Right ventricle myocardium superior (tissue), 1 donor: ENCODE measurements at places on chromosomes 4 and X. TPM values are rescaled to one million over a fixed set of nuclear protein-coding genes. Genes with fewer than 3 reads are reported as not detected.
A peak's percentile ranks its signal among the peaks of the same experiment; 100 is the strongest.

Gene EDNRA
- 3.7 TPM for total RNA-seq

Gene SPANXB1
- total RNA-seq, result not detected

DNA sequence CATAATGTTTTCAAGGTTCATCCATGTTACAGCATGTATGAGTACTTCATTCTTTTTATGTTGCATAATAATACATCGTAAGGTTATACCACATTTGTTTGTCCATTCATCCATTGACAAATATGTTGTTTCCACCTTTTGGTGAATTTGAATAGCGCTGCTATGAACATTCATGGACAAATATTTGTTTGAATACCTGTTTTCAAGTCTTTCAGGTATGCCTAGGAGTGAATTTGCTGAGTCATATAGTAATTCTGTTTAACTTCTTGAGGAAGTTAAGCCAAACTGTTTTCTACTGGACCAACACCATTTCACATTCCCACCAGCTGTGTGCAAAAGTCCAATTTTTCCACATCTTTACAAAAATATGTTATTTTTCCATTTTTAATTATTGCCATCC lies 31.5 kb downstream of the IRS4 start:
- no peak for DNase-seq

DNA sequence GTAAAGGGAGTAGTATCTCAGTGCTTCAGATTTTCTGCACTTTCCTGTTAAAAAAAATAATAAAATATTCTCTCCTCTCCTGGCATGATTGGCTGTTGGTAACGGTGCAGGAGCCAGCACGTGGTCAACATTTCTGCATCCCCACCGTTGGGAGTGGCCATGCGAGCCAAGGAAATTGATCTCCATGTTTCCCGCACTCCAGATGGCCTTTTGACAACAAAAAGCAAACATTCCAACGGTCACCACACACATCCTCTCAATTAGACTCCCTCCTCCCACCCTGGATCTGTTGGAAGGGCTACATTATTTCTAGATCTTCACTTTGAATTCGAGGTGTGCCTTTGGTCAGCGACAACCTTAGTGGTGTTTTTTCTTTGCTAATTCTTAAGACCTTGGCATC lies 45.0 kb downstream of the STK32B start:
- no peak for DNase-seq

DNA sequence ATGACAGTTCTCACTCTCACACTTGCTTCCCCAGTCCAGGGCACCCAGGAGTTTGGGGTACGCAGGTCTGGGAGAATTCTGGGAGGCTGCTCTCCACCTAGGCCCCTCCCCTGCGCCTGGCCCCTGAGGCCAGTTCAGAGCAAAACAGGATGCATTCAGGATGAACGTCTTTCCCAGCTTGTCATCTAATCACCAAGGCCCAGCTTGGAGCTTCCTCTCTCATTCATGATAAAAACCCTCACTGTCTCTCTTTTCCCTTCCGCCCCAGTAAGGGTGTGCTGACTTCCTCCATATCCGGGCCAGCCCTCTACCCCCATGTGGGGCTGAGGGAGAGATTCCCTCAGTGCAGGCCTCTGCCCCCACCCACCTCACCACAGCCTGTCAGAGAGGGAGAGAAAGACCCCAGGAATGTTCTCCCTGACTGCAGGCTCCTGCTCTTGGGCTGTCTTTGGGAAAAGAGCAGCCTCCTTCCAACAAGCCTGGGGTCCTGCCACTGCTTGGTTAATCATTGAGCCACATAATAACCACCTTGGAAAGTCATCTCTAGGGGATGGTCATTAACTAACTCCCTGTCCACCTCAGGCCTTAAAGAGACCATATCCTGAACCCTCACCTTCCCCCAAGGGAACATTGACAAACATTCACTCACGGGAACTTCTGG lies 50.1 kb downstream of the STARD8 start:
- DNase-seq, result no peak

- DNase-seq, result no peak
Observed at GRCh38 chrX:21493226-21493830, 119.1 kb downstream of the CNKSR2 start.

- no peak for DNase-seq
Observed at GRCh38 chrX:40582811-40583210, 2.0 kb downstream of the ATP6AP2 start.

DNA sequence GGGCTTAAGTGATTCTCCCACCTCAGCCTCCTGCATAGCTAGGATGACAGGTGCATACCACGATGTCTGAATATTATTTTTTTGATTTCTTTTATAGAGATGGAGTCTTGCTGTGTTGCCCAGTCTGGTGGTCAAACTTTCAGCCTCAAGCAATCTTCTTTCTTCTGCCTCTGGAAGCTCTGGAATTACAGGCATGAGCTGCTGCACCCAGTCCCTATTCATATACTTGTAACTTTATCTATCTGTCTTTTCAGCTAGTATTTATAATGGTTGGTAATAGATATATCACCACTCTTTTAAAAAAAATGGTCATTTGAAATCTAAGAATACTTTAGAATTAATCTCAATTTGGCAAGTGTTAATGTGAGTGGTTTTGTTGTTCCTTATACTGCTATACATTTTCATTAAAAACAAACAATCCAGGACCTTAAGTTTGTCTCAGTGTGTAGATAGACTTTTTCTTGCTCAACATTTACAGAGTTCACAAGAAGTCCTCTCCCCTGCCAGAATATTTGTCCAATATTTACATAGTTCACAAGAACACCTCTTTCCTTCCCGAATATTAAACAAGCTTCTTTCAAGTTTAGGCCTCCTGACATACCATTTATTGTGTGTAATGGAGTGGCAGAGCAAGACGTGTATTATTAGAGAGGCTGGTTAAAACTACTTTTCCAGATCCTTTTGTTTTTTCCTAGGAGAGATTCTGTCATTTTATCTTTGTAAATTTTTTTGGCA lies 1197.4 kb upstream of the ADGRL3 start:
- no peak for DNase-seq

- DNase-seq, result no peak
Observed at GRCh38 chr4:159141193-159141592, 38.3 kb downstream of the RAPGEF2 start.

DNA sequence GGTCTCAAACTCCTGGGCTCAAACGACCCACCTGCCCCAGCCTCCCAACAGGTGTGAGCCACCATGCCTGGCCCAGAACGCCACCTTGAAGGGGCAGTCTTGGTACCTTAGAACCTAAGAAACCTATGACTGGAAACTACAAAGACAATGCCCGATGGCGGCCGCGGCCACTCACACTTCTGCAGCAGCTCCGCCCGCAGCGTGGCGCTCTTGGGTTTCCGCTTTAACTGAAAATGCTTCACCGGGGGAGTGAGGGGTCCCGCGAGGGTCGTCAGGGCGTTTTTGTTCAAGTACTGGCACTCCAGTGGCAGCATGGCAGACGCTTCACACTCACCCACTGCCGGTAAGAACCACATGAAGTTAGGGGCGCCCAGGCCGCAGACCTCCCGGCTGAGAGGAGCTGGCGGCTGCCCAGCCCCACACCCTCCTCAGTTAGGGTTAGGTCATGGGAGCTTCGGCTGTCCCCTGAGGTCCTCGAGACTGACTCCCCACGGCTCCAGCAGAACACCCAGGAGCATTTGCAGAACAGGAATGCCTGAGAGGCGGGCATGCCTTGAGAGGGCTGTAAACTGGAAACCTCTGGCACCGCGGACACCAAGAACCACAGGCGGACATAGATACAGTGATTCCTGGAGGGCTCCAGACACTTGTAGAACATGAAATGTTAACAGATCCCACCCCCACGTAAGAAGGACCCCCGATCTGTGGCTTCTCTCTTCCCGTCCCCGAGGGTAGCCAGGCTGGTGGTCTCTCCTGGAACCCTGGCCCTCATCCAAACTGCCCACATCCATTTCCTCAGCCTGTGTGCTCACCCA lies 19.0 kb downstream of the NELFA start:
- no peak for DNase-seq

Gene SHROOM3
- 10.5 TPM for total RNA-seq

GRCh38 chr4:73740353-73740778 lies at the start of gene CXCL8:
TSS of gene CXCL8 (plus strand) at chr4:73740569. CDS start at chr4:73740659, 90 bp downstream.
- DNase-seq, result peak; percentile 76

DNA sequence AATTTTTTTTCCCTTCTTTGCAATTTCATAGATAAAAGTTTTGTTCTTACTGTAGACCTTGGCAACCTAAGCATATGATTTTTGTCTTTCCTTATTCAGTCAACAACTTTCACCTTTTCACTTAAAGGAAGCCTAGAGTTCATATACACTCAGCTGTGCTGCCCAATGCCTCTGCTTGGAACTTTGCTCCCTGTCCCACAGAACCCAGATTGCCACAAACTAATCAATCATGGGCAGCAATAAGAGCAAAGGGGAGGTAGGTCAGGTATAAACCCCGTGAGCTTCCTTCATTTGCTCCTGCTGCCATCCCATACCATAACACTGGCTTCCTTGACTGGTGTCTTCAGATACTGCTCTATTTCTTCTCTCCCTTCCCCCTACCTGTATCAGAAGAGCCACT lies 51.0 kb upstream of the BEND2 start:
- no peak for DNase-seq

Gene CT45A7
- total RNA-seq, result not detected

DNA sequence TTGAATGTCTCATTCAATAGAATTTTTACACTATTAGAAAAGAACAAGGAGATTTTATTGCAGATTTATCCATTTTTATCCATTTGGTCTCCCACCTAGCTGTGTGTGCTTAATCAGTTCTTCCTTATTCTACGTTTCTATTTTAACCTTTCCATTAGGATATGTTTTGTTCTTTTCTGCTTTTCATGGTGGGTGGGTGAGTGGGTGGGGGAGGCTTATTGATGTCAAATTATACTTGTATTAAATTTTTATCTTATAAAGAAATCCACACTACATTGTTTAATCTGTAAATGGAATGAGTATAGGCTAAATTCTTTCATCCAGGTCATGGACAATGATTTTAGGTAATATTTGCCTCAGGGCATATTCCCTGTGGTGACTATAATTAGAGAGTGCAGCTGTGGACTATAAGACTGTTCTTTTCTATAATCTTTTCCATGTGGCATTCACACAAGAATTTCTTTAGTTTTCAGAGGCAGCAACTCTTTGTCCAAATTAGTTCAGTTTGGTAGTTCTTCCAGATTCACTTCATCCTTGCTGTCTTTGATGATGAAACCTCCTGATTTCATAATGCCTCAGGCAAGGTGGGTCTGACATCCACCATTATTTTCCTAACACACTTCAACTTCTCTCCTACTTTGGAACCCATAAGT lies 2451.8 kb downstream of the PCDH7 start:
- DNase-seq, result no peak
